CD14-positive monocyte (primary cell): ENCODE measurements at places on chromosomes 13 and 19.
A peak's percentile ranks its signal among the peaks of the same experiment; 100 is the strongest.

DNA sequence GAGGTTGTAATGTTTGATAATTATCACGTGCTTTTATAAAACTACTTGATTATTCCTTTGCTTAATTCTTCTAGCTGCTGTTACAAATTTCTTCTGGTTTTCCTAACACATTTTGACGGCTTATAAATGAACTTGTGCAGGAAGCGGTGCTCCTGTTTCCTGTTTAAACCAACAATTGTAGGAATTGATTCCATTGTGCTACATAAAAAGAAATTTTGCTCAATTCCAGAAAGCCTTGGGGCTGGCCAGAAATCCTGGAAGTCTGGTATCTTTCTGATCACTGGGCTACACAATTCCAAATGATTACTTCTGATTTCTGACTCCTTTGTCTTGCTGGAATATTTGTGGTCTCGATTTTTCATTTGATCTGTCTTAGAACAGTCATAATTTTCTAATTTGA is 14.9 kb downstream of the RFC3 start:
- no peak overlapping the region for H3K27ac ChIP-seq
- H3K4me1 ChIP-seq: no peaks in the 10 kb centered on the region
- DNase-seq: no peak
- no peaks in the 10 kb centered on the region for H3K27me3 ChIP-seq
- no peak overlapping the region for H3K4me3 ChIP-seq

DNA sequence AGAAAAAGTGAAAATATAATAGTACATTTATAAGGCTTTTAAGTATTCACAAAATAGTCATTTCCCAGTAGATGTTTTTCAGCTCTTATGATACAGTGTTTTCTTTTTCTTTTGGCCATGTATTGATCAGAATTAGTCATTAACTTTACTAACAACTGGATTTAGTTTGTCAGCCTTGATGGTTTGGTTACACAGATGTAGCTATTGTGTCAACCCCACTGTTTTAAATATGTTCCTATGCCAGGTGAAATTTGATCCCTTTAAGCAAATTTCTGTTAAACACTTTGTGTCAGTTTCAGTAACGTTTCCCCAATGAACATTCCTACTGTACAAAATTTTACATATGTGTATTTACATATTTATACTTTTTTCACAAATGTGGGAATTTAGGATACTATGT is 261.5 kb upstream of the STARD13 start:
- no peak overlapping the region for H3K4me3 ChIP-seq
- peaks cover 34% of the 10 kb centered on the region for H3K4me1 ChIP-seq
- no peaks in the 10 kb centered on the region for H3K27me3 ChIP-seq
- DNase-seq: no peak
- H3K36me3 ChIP-seq: no peaks in the 10 kb centered on the region

DNA sequence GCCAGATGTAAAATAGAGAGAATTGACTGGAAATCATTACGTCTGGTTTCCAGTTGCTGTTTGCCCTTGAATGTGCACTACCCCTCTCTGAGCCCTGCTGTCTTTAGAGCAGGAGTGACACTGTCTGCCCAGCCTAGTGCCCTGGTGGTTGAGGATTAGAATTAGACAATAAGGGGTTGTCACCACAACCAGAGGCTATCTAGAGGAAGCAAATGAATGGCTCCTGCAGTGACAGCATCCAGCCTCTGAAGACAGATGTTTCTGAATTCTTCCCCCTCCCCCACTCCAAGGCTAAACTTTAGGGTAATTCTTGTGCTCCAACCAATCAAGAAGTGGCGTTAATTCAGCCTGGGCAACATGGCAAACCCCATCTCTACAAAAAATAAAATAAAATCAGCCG is 2.0 kb downstream of the RAB8A start:
- no peaks in the 10 kb centered on the region for H3K27me3 ChIP-seq
- no peak for DNase-seq
- no peak overlapping the region for H3K27ac ChIP-seq
- H3K36me3 ChIP-seq: peaks cover 19% of the 10 kb centered on the region
- H3K4me3 ChIP-seq: no peak overlapping the region
- peaks cover 74% of the 10 kb centered on the region for H3K4me1 ChIP-seq

- peak overlapping the region; percentile 42 for H3K4me3 ChIP-seq
- no peak overlapping the region for H3K27ac ChIP-seq
- no peaks in the 10 kb centered on the region for H3K36me3 ChIP-seq
Measured at GRCh38 chr19:19134687-19135158, 3.6 kb downstream of the TMEM161A start.

DNA sequence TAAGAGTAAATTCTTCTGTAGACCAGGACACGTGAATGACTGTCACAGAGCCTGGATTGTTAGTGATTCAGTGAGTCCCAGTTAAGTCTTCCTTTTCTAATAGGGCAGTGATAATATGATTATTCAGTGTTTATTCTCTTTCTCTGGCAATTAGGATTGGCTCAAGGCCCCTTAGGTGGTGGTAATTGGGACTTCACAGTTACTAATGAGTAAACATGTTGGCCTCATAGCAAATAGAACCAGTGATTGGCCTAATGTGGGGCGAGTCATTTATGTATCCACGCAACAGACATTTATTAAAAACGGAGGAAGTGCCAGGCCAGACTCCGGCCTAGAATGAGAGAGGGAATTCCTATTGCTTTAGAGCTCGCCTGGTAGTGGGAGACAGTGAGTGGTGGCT is 72.4 kb downstream of the SHISA2 start:
- H3K4me1 ChIP-seq: no peaks in the 10 kb centered on the region
- no peak overlapping the region for H3K4me3 ChIP-seq
- no peaks in the 10 kb centered on the region for H3K36me3 ChIP-seq
- H3K27ac ChIP-seq: no peak overlapping the region

DNA sequence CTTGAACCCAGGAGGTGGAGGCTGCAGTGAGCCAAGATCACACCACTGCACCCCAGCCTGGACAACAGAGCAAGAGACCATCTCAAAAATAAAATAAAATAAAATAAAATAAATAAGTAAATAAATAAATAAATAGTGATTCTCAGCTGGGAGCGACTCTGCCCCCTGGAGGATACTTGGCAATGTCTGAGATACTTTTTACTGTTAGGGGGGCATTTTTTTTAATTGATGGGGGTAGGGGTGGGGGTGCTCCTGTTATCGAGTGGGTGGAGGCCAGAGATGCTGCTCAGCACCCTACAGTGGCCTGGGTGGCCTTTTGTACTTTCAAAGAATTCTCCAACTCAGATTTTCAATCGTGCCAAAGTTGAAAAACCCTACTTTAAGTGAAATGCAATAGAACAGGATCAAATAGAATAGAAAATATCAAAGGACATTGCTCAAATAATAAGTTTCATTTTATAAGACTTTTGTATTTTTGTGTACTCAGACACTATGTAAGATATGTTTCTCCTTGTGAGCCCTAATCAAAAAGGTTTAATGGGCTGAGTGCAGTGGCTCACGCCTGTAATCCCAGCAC is 7.1 kb upstream of the CLPP start:
- no peak for DNase-seq
- no peaks in the 10 kb centered on the region for H3K27me3 ChIP-seq
- H3K27ac ChIP-seq: no peak overlapping the region
- H3K36me3 ChIP-seq: no peaks in the 10 kb centered on the region

- DNase-seq: no peak
- no peaks in the 10 kb centered on the region for H3K27me3 ChIP-seq
- H3K4me3 ChIP-seq: no peak overlapping the region
- H3K27ac ChIP-seq: no peak overlapping the region
- H3K36me3 ChIP-seq: no peaks in the 10 kb centered on the region
- no peaks in the 10 kb centered on the region for H3K4me1 ChIP-seq
Measured at GRCh38 chr13:41851351-41851750, 109.6 kb downstream of the VWA8 start.

DNA sequence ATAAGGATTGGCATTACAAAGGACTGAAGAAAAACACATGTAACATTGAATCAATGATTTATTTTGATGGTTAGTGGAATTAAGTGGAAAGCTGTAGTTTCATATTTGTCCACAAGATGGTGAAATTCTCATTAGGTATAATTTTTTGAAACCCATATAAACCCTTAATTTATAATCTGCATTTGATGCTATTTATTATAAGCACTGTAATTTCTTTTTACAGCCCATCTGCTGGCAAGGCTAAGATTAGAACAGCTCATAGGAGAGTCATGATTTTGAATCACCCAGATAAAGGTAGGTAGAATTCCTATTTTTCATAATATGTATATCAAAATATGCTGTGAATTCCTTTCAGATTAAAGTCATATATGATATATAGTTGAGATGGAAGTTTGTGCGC is 62.2 kb downstream of the DNAJC15 start:
- peaks cover 26% of the 10 kb centered on the region for H3K36me3 ChIP-seq
- no peak for DNase-seq
- H3K4me1 ChIP-seq: peaks cover 7% of the 10 kb centered on the region
- no peaks in the 10 kb centered on the region for H3K27me3 ChIP-seq
- no peak overlapping the region for H3K4me3 ChIP-seq
- no peak overlapping the region for H3K27ac ChIP-seq

GRCh38 chr13:73960474-73960873 is 173.7 kb downstream of the KLF12 start:
- H3K4me1 ChIP-seq: no peaks in the 10 kb centered on the region
- H3K4me3 ChIP-seq: no peak overlapping the region
- H3K27me3 ChIP-seq: no peaks in the 10 kb centered on the region
- no peaks in the 10 kb centered on the region for H3K36me3 ChIP-seq
- no peak overlapping the region for H3K27ac ChIP-seq

DNA sequence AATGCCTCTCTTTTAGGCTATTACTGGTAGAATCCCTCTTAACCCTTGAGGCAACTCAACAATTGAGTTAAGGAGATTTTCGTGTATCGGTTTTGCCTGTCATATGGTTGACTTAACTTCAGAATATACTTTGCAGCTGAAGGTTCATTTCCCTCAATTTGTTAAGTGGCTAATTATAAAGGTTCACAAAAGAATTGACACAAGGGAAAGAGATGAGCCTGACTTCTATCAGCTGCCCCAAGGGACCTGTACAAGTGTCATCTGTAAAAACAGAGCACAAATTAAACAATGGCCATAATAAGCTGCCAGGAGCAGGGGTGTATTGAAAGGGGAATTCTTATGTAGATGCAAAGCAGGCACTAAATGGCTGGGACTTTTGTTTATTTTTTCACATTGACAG is 334.8 kb upstream of the OBI1 start:
- H3K27me3 ChIP-seq: no peaks in the 10 kb centered on the region
- no peak overlapping the region for H3K4me3 ChIP-seq
- no peak for DNase-seq
- H3K4me1 ChIP-seq: no peaks in the 10 kb centered on the region
- H3K27ac ChIP-seq: no peak overlapping the region

GRCh38 chr13:111187960-111188541 is 72.9 kb downstream of the ARHGEF7 start:
- no peaks in the 10 kb centered on the region for H3K27me3 ChIP-seq
- no peak overlapping the region for H3K4me3 ChIP-seq
- H3K4me1 ChIP-seq: peaks cover 13% of the 10 kb centered on the region
- H3K27ac ChIP-seq: no peak overlapping the region

DNA sequence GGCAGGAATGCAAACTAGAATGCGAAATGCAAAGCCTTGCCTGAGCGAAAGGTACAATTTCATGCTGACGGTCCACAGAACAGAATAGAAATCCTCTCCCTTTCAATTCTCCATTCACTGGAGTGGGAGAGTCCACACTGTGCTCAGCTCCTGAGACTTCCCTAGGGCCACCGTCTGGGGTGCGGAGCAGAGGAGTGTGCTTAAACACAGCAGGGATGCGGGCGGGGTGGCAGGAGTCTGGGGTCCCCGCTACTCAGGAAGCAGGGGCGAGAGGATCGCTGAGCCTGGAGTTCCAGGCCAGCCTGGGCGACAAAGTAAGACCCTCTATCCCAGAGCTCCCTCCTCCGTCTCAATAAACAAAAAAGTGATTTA is 552 bp upstream of the ZNF816 start:
- DNase-seq: peak; percentile 1
- H3K27ac ChIP-seq: no peak overlapping the region
- H3K4me3 ChIP-seq: peak overlapping the region; percentile 82

DNA sequence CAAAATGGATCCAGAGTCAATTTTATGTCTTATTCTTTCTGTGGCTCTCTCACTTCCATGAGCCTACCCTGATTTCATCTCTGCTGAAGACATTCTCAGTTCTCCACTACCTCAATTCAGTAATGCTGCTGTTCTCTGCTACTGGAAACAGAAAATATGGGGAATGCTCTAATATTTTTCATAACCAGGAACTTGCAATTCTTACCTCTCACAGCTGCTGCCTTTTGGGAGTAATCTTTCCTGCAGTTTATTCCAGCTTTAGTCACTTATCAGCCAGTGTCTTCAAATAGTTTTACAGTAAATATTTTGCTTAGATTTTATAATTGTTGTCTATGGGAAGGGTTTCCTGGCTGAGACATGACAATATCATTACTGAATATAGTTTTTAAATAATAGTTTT is 145.1 kb upstream of the UFM1 start:
- no peak overlapping the region for H3K27ac ChIP-seq
- H3K4me1 ChIP-seq: no peaks in the 10 kb centered on the region
- no peak overlapping the region for H3K4me3 ChIP-seq
- no peaks in the 10 kb centered on the region for H3K27me3 ChIP-seq
- no peak for DNase-seq

DNA sequence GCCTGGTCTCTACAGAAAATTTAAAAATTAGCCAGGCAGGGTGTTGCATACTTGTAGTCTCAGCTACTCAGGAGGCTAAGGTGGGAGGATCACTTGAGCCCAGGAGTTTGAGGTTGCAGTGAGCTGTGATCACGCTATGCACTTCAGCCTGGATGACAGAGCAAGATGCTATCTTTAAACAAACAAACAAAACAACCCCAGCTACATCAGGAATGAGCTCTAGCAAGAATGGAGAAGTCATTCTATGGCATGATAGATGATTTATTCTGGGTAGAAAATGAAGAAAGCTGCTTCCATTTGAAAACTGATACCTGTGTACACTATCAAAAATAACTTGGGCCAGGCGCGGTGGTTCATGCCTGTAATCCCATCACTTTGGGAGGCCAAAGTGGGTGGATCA is 15.8 kb upstream of the SHISA2 start:
- no peak for DNase-seq
- H3K4me1 ChIP-seq: no peaks in the 10 kb centered on the region
- no peak overlapping the region for H3K27ac ChIP-seq
- peaks cover 4% of the 10 kb centered on the region for H3K27me3 ChIP-seq
- no peak overlapping the region for H3K4me3 ChIP-seq

DNA sequence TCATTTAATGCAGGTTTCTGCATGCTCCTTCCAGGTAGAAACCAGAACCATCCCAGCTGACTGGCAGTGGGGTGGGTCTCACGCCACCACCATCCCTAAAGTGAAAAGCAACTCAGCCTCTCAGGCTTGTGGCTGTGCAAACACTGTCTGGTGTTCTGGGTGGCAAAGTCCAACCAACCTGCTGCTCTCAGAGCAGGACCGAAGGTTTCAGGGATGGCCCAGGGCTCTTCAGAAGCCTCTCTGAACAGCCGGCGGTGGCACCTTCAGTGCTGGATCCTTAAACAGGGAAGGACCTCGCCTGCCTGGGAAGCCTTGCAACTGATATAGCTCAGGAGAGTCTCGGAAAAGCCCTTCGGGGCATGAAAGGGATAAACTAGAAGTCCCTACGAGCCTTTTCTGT is 100.8 kb downstream of the COL4A1 start:
- H3K4me3 ChIP-seq: no peak overlapping the region
- H3K27me3 ChIP-seq: no peaks in the 10 kb centered on the region
- DNase-seq: no peak
- H3K4me1 ChIP-seq: peaks cover 3% of the 10 kb centered on the region
